ENCODE measurements at places on chromosomes 4 and X. TPM values are rescaled to one million over a fixed set of nuclear protein-coding genes. Genes with fewer than 3 reads are reported as not detected.

The MXRA5 gene
- total RNA-seq: not detected

The HTN3 gene
- not detected for total RNA-seq

The HS3ST1 gene
- total RNA-seq: 0.51 TPM

DNA sequence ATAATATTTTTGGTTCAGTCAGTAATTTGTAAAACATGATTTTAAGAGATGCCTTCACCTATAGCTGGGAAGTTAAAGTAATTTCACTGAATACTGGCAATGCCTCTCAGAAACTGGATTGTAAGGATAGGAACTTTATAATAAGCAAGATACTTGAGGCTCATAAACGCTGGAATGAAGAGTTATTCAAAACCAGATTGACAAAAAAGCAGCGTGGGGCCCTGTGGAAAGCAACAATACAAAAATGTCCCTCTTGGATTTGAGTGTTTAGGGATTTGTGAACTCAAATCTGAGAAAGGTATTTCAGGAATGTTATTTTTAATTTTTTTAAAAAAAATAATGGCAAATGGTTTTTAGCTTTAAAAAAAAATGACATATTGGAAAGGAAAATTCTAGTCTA, 94.6 kb downstream of the ANK2 start:
- DNase-seq: no peak
- no peak overlapping the region for H3K27ac ChIP-seq
- H3K27me3 ChIP-seq: peaks cover 8% of the 10 kb centered on the region
- H3K36me3 ChIP-seq: no peaks in the 10 kb centered on the region
- H3K4me1 ChIP-seq: peaks cover 23% of the 10 kb centered on the region

The NXF3 gene
- total RNA-seq: not detected

The MTNR1A gene
- total RNA-seq: not detected

The MAP9 gene
- total RNA-seq: 5.9 TPM

- H3K27ac ChIP-seq: peak overlapping the region; percentile 74
- H3K27me3 ChIP-seq: peaks cover 2% of the 10 kb centered on the region
- H3K4me1 ChIP-seq: peaks cover 57% of the 10 kb centered on the region
- DNase-seq: no peak
Measured at GRCh38 chr4:40576651-40577480, 52.8 kb downstream of the RBM47 start.

The GK2 gene
- not detected for total RNA-seq

DNA sequence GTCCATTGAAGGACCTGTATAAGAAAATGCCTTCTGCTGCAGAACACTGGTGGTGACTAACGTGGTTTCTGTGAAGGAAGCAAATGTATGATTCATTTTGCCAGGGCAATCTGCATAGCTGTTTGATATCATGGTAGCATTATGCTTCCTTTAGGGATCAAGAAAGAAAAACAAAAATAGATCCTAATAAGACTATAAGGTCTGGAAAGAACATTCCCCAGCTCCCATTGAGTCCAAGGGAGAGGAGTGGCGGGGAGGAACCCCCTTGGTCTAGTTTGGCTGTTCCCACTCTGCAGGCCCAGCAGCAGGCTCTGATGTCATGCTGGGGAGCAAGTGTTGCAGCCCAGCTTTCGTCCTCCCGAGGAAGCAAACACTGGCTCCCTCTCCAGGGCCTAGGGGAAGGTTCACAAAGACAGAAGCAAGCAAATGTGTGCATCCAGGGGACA, 154.5 kb upstream of the GALNT7 start:
- no peak for DNase-seq
- H3K27ac ChIP-seq: no peak overlapping the region
- no peak overlapping the region for H3K4me3 ChIP-seq
- no peaks in the 10 kb centered on the region for H3K4me1 ChIP-seq
- peaks cover 2% of the 10 kb centered on the region for H3K27me3 ChIP-seq
- H3K36me3 ChIP-seq: no peaks in the 10 kb centered on the region

DNA sequence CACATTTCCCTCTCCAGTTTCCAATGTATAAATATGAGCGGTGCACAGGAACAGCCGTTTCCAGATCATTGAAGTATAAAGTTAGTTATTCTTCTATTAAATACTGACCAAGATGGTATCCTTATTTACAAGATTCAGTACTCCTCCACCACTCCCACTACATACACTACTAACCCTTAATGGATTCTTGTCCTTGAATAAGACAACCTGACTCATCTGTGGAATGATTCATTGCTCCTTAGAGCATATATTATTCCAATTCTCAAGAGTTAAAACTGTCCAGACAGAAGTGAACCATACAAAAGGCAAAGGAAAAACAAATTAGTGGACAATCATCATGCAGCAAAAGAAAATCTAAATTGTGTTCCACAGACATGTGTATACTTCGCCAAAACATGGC, 373.3 kb downstream of the IDS start:
- H3K27ac ChIP-seq: no peak overlapping the region
- DNase-seq: no peak
- H3K4me1 ChIP-seq: no peaks in the 10 kb centered on the region
- H3K27me3 ChIP-seq: no peaks in the 10 kb centered on the region
- no peaks in the 10 kb centered on the region for H3K36me3 ChIP-seq

The WFS1 gene
- 9.3 TPM for total RNA-seq

DNA sequence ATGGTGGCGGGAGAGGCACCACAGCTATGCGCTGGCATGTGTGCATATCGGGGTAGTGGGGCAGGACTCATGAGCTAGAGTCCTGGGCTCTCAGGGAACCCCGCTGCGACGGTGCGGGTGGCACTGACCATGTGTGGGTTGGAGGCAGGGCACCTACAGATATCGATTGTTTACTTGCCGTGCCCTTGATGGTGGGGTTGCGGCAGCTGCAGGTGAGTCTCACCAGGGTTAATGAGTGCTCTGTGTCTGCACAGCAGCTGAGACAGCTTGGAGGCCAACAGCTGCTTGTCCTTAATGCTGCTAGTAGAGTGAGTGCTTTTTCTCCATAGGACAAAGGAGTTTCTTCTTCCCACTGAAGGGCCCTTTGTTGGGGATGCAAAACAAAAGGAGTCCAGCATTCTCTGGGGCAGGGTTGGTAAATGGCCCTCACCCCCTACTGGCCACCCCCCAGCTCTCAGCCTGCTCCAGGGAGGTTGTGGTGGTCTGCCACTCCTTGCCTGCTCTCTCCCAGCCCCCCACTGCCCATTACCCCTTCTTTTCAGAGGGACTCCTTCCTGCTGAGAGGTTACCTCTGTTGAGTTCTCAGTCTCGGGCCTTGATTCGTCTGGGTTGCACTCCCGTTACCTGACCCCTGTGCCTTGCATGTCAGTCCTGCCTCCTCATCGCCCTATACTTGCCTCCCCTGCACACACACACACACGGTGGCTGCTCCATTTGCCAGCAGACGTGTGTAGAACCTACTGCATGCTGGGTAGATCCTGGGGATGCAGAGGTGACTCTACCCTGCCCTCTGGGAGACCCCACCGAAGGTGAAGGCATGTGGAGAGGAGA, 52.8 kb downstream of the TBC1D14 start:
- DNase-seq: no peak
- no peaks in the 10 kb centered on the region for H3K27me3 ChIP-seq
- no peak overlapping the region for H3K4me3 ChIP-seq
- peaks cover 17% of the 10 kb centered on the region for H3K4me1 ChIP-seq
- no peak overlapping the region for H3K27ac ChIP-seq
- H3K36me3 ChIP-seq: peaks cover 8% of the 10 kb centered on the region

DNA sequence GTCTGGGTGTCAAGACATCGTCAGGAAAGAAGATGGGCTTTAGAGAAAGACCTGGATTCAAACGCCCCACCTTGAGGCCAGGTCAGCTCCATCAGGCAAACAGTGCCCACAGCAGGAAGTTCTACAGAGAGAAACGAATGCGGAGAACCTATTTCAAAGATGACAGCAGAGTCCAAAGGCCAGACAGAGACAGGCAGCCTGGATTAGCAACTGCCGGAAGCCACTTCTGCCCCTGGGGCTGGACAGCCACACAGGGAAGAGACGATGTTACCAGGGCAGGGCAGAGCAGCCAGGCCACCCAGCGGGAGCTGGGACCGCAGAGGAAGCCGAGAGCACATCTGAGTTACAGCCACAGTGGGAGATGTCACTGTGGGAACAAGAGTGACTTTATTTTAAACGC, 1.2 kb downstream of the C4orf50 start:
- H3K27ac ChIP-seq: no peak overlapping the region
- peaks cover 2% of the 10 kb centered on the region for H3K27me3 ChIP-seq
- no peaks in the 10 kb centered on the region for H3K36me3 ChIP-seq
- no peak overlapping the region for H3K4me3 ChIP-seq
- DNase-seq: no peak
- no peaks in the 10 kb centered on the region for H3K4me1 ChIP-seq

GRCh38 chr4:26692014-26692726, 108.3 kb downstream of the TBC1D19 start:
- no peaks in the 10 kb centered on the region for H3K4me1 ChIP-seq
- H3K27ac ChIP-seq: no peak overlapping the region
- no peak overlapping the region for H3K4me3 ChIP-seq
- no peak for DNase-seq

GRCh38 chrX:85544609-85545008, 165.1 kb upstream of the POF1B start:
- no peak overlapping the region for H3K27ac ChIP-seq
- H3K4me3 ChIP-seq: no peak overlapping the region
- no peaks in the 10 kb centered on the region for H3K4me1 ChIP-seq
- H3K27me3 ChIP-seq: no peaks in the 10 kb centered on the region
- no peaks in the 10 kb centered on the region for H3K36me3 ChIP-seq

The CFAP99 gene
- not detected for total RNA-seq

DNA sequence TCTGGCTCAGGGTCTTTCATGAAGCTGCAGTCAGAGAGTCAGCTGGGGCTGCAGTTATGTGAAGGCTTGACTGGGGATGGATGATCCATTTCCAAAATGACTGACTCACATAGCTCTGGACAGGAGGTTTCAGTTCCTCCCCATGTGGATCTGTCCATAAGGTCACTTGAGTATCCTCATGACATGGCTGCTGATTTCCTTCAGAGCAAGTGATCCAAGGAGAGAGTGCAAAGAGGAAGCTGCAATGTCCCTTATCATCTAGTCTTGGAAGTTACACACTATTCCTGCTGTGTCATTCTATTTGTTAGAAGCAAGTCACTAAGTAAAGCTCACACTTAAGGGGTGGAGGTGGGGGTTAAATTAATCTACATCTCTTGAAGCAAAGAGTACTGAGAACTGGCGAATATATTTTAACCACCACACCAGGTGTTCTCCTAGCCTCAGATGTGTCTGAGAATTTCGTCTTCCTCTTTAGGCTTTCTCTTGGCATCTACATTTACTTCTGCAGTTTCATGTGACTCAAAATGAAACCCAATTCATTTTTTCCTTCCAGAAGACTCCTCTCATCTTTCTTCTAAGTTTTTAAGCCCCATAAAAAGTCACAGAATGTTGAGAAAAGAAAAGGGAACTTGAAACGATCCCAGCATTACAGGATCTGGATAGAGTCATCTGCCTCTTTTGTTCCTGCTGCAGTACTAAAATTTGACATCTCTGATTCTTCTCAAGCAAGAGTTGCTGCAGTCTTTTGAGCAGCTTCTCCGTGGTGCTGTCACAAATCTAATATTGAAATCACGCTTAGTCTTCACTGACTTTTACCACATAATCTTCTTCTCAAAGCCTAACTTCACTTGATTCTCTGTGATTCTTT, 3.8 kb upstream of the GRPR start:
- DNase-seq: no peak
- H3K27me3 ChIP-seq: peaks cover 9% of the 10 kb centered on the region
- no peak overlapping the region for H3K4me3 ChIP-seq
- peaks cover 17% of the 10 kb centered on the region for H3K4me1 ChIP-seq
- no peaks in the 10 kb centered on the region for H3K36me3 ChIP-seq
- H3K27ac ChIP-seq: no peak overlapping the region

- peaks cover 5% of the 10 kb centered on the region for H3K4me1 ChIP-seq
- DNase-seq: no peak
- no peaks in the 10 kb centered on the region for H3K27me3 ChIP-seq
- no peaks in the 10 kb centered on the region for H3K36me3 ChIP-seq
Measured at GRCh38 chrX:9131066-9131465, 97.1 kb upstream of the FAM9B start.

- no peaks in the 10 kb centered on the region for H3K36me3 ChIP-seq
- DNase-seq: no peak
- H3K4me3 ChIP-seq: no peak overlapping the region
- H3K27me3 ChIP-seq: no peaks in the 10 kb centered on the region
- H3K4me1 ChIP-seq: no peaks in the 10 kb centered on the region
Measured at GRCh38 chrX:133590703-133591505, 175.6 kb upstream of the GPC4 start.

The SPATA4 gene
- not detected for total RNA-seq

DNA sequence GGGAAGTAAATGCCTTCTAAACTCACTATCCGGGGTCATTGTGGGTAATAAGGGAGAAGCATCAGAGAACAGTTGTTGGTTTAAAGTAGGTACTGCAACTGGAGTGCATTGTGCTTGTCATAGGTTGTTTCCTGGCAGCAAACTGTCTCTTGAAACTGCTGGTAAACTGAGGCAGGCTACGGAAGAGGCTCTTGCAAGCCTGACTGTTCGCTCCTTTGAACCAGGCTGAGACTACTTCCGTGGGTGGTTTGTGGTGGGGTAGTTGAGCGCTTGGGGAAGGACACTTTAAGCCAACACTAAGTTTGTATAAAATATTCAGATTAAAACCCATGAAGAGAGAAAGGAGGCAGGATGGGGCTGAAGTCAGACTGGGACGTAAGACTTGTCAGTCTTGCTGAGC, 45.2 kb upstream of the WDR1 start:
- peak; percentile 37 for DNase-seq
- H3K36me3 ChIP-seq: no peaks in the 10 kb centered on the region
- H3K27ac ChIP-seq: peak overlapping the region; percentile 83
- peak overlapping the region; percentile 23 for H3K4me3 ChIP-seq
- H3K4me1 ChIP-seq: peaks cover 44% of the 10 kb centered on the region

The NKX6-1 gene
- total RNA-seq: not detected

DNA sequence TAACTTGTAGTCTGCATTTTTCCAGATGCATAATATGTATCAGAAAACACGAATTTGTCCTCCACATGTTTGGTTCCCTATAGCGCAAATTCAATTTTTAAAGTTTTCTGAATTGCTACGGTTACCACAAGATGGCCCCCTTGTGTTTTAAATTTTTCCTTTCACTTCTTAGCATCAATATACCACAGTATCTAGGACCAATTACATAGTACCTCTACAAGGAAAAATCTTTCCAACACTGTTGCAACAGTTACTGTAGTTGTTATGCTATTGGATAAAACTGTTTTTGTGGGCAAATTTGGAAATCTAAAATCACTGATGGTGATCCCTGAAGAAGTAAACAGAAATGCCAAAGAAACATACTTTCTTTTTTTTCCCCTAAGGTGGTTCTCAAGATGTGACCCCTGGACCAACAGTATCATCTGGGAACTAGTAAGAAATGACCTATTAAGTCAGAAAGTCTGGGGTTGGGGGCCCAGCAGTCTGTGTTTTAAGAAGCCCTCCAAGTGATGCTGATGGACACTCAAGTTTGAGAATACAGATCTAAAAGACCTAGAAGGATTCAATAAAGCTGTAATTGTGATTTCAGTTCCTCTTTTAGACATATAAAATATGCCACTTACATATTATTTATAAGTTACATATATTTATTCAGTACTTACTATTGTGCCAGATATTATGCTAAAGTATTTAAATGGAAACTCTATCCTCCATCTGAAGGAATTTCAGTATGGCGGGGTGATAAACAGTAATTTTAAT, 3.1 kb downstream of the ZGRF1 start:
- peaks cover 9% of the 10 kb centered on the region for H3K4me1 ChIP-seq
- no peaks in the 10 kb centered on the region for H3K27me3 ChIP-seq
- H3K27ac ChIP-seq: peak overlapping the region; percentile 23
- DNase-seq: no peak

GRCh38 chr4:147524601-147525000, 43.7 kb downstream of the EDNRA start:
- H3K36me3 ChIP-seq: no peaks in the 10 kb centered on the region
- no peak overlapping the region for H3K4me3 ChIP-seq
- H3K27ac ChIP-seq: no peak overlapping the region
- peaks cover 4% of the 10 kb centered on the region for H3K27me3 ChIP-seq
- H3K4me1 ChIP-seq: no peaks in the 10 kb centered on the region

The RENBP gene
- 12.8 TPM for total RNA-seq

The DNAAF6 gene
- not detected for total RNA-seq

Data from activated T-helper 1 cell treated with anti-CD3 and anti-CD28 coated beads, Interleukin-12 subunit alpha, Interleukin-12 subunit beta, Interleukin-2, Interleukin-4 antibody, amounts not matched to agents 30 ng/mL and 10 ng/mL and 1 ng/mL, durations not matched to agents 14 hours and 24 hours and 36 hours (primary cell).